CD4-positive, alpha-beta T cell treated with Interleukin-17A for 4 hours (primary cell): ENCODE measurements at places on chromosomes 2 and 18.

GRCh38 chr2:68747900-68748299, 13.3 kb downstream of the ARHGAP25 start:
- no peak for DNase-seq

- no peak for DNase-seq
Measured at GRCh38 chr2:95719473-95720060, 127.8 kb downstream of the TRIM43 start.

GRCh38 chr2:78417355-78417754, 608.1 kb upstream of the REG3G start:
- DNase-seq: no peak

DNA sequence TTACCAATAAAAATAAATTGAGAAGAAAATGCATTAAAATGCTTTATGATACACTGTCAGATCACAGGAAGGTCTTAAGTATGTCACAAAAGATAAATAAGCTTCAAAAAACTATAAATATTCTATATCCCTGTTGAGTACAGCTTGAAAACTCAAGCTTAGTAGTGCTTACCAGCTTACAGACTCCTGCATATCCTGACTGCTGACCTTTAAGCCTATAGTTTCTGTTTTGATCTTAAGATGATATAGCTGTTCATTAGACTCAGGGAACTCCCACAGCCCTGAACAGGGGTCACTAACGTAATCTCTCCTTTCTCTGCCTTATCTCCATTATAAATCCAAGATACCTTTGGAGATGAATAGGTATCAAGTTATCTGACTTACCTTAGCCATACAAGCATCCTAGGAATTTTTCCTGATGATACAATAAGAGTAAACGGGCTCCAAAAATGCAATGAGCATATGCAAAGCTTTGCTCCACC, 93.7 kb upstream of the RBBP8 start:
- no peak for DNase-seq

GRCh38 chr2:227020416-227020815, 143.6 kb downstream of the COL4A4 start:
- DNase-seq: no peak

DNA sequence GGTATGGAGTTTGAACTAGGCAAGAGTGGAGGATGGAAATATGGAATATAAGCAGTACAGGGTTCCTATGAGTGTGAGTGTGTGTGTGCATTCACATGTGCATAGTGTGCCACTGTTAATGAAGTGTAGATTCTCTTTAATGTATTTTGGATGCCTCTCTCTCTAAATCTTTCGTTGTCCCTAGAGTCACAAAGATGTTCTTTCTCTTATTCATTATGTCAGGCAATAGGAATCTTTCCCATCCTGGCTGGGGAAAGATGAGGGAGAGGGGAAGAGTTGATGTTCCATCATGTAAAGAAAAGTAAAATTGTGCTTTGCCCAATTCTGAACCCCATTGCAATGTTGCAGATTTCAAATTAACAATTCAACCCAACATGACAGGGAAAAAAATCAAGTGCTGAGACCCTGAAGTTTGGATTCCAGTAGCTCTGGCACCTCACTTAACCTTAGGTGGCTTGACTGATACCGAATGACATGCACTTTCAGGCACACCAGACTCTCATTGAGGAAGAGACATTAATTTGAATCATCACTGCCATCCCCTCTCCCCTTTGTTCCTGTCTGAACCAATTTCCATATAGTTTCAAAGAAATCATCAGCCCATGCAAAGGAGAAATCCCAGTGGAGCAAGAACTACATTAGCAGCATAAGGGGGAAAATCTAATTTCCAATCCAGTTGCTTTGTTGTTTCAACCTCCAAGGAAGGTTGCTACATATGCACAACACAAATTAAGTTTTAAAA, 28.0 kb downstream of the KLF7 start:
- no peak for DNase-seq

- no peak for DNase-seq
Measured at GRCh38 chr18:61957801-61958516, 65.2 kb upstream of the RNF152 start.

DNA sequence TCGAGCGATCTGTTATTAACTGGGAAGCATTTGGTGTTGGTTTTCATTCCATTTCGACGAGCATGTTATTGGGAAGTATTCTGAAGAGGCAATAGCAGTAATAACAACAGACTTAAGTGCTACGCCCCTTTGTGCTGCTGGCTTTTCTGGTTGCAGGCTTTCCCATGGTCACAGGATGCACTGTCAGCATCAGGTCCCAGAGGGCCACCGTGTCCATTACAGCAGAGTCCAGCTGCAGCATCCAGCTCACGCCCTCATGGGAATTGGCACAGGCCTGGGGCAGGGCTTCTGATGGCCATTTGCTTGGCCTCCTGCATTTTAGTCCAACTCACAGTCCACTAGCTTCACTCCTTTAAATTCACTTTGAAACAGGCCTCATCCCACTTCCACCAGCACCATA, 44.4 kb downstream of the BCL2L11 start:
- no peak for DNase-seq

GRCh38 chr2:209619782-209620181, 151.8 kb upstream of the UNC80 start:
- no peak for DNase-seq

DNA sequence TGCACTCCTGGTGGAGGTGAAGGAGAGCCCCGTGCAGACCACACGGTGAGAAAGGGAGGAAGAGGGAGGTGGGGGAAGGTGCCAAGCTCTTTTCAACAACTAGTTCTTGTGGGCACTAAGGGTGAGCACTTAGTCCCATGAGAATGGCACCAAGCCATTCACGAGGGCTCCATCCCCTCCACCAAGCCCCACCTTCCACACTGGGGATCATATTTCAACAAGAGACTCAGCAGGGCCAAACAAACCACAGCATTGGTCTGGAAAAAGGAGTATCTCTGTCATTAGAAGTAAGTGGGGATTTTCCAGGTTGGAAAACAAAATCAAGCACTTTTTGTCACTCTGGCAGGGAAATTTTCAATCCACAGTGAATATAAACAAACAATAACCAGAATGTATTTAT, 38.4 kb downstream of the ZAP70 start:
- no peak for DNase-seq

- no peak for DNase-seq
Measured at GRCh38 chr2:133405252-133405651, 163.0 kb downstream of the NCKAP5 start.

GRCh38 chr18:28855989-28856388, 679.1 kb upstream of the CDH2 start:
- no peak for DNase-seq

DNA sequence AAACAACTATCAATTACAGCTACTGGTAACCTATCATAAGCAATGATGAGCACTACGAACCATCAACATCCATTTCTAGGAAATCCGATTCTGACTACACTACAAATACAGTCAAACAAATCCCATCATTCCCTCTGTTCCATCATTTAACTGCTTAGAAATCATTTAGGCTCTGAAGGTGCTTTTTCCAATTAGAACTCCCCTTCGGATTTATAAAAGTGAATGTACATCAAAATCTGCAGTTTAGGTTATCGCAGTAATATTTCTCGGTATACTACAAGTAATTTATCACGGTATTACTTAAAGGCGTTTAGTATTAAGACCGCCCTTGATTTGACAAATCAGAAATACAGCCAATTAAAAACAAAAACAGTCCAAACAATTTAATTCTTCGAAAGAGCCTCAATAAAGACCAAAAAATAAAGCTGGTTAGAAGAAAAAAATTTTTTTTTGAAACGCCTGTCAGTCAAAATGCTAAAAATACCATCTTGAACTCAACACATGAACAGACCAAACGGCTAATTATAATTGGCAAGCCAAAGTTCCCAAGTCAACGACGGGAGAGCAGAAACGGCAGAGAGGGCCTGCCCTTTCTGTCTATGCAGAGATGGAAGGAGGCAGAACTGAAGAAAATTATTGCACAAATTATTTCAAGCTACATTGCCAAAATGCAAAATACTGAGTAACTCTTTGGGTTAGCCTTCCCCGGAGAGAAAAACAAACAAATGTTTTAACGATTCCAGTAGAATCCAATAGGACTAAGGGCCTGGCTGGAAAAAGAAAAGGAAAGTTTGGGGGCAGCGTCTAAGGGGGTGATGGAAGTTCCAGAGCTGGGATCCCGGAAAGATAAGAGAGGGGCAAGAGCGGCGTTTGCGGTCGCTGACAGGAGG, 1.2 kb downstream of the VPS54 start:
- DNase-seq: no peak

- DNase-seq: peak; percentile 49
Measured at GRCh38 chr2:230865766-230866755, 1.3 kb downstream of the ITM2C start.

- peak; percentile 49 for DNase-seq
Measured at GRCh38 chr2:200466425-200467418, 43.1 kb downstream of the KCTD18 start.

DNA sequence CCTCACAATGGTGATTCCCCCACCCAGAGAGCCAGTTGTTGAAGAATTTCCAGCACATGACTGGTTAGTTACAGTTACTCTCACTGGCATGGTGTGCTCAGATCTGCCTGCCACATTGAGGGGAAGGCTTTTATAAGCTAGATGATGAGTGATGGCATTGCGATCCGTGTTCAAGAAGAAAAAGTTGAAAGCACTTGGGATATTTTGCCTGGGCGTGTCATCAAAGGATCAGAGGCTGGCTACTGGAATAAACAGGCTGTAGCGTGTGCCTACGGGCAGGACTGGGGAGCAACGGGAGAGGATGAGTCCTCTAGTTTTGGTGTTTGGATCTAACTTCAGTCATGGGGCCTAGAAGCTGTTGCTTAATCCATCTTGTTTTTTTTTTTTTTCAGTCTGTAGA, 175.0 kb downstream of the SETBP1 start:
- no peak for DNase-seq

DNA sequence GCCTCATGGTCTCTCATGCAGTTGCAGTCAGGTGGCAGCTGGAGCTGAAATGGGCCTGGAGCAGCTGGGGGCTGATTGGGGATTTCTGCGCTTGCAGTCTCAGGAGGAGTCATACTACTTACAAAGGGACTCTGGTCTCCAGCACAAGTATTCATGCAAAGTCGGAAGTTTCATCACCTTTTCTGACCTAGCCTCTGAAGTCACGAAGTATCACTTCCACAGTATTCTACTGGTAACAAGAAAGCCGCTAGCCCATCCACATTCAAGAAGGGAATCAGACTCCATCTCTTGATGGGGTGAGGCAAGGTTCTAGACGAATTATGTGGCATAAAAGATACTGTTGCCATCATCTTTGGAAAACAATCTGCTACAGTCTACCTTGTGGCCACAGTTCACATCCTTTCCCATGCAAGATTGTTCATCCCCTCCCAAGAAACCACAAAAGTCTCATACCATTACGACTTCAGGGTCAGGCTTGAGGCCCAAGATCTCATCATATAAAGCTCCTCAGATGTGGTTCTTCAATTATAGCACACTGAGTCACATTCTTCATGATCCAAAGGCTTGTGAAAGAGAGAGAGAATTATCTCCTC, 95.3 kb downstream of the SMC6 start:
- DNase-seq: no peak

GRCh38 chr2:60554074-60554645, 706 bp upstream of the BCL11A start:
- peak; percentile 42 for DNase-seq

DNA sequence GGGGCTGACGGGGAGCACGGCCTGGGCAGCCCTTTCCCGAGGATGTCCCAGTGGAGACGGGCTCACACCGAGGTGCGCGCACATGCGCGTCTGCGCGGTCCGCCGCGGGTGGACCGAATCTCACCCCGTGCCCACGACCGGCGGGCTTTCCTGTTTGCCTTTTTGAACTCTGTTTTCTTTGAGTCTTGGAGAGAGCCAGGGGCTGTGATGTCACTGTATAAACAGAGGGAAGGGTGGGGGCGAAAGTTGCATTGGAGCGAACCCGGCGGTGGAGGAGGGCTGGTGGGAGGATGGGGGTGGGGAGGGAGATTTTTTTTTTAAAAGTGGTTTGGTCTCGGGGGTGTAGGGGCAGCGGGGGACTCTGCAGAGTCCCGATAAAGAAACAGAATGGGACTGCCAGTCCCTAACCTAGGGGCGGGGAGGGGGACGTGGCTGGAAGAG, 141.2 kb upstream of the CTAGE1 start:
- no peak for DNase-seq

DNA sequence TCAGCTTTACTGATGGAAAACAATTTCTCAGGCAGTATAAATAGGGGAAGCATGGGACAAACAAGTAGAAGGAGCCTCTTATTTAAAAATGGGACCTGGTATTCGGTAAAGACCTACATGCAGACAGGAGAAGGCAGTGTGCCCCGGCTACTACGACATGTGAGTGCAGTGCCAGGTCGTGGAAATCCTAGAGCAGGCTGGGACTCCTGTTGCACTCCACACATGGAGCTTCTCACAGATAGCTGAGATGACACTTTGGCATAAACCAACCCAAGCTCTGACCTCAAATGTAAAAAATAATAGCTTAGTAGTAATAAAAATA, 885 bp upstream of the DSEL start:
- DNase-seq: peak; percentile 30

- DNase-seq: no peak
Measured at GRCh38 chr18:8926464-8926863, 176.0 kb upstream of the NDUFV2 start.

DNA sequence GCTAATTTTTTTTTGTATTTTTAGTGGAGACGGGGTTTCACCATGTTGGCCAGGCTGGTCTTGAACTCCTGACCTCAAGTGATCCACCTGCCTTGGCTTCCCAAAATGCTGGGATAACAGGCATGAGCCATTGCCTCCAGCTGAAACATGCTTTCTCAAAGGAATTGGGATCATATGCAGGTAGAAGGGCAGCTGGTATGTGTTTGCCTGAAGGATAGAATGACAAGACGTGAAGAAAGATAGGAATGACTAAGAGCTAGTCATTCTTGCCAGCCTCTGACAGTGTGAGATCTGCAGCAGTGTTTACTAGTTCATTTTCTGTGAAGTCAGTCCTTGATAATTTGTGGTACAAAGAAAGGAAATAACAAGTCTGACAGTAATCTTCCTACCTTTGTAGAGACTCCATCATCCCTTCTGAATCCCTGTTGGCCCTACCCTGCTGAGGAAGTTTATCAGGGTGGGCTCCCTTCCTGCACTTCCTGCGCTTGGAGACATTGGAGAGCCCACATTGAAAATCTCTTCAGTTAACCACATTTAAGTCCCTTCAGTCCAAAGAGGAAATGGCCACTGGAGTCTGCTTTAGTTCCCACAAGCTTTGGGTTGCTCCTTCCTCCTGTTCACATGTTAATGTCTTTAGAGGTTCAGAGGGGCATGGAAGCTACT, 14.7 kb downstream of the CFLAR start:
- peak; percentile 56 for DNase-seq

- DNase-seq: peak; percentile 72
Measured at GRCh38 chr18:13273800-13274199, 55.2 kb downstream of the LDLRAD4 start.

- DNase-seq: no peak
Measured at GRCh38 chr2:107693604-107694003, 133.1 kb upstream of the RGPD4 start.

DNA sequence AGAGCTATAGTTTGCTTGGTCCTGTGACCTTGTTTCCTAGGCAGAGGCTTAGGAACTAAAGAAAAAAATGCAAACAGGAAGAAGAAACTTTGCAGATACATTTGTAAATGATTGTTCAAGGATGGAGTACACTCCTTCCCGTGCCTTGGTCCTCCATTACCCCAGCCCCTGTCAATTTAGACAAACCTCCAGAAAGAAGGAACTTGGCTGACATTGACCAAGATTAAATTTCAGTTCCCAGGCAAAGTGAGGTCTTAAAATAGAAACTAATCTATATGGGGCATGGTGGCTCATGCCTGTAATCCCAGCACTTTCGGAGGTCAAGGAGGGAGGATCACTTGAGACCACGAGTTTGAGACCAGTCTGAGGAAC, 179.9 kb upstream of the FN1 start:
- no peak for DNase-seq

- no peak for DNase-seq
Measured at GRCh38 chr2:84482603-84483002, 23.5 kb upstream of the SUCLG1 start.
